ENCODE measurements at places on chromosomes 13 and 19.

- DNase-seq: no peak
Measured at GRCh38 chr19:35460608-35461007, 12.6 kb downstream of the FFAR2 start.

GRCh38 chr13:21673789-21674489 is 3.1 kb downstream of the FGF9 start:
- peak; percentile 30 for DNase-seq

DNA sequence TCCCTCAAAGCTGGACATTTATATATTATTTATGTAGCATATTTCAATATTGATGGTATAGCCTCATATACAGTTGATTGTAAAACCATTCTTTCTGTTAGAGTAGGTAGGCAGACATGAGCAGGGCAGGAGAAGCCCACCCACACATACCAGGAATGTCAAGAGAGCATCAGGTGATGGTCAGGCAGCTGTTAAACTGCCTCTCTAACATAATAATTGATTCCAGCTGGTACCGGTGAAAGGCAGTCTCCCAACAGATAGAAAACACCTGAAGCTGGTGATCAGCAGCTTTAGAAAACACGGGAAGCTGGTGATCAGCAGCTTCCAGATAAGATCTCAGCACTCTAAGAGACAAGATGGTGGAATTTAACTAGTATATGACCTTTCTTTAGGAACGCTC is 132.9 kb downstream of the SLITRK6 start:
- no peak for DNase-seq

GRCh38 chr13:112831801-112832200 is 137.2 kb upstream of the MCF2L start:
- no peak for DNase-seq

- no peak for DNase-seq
Measured at GRCh38 chr13:59266478-59267063, 897.2 kb downstream of the DIAPH3 start.

- DNase-seq: no peak
Measured at GRCh38 chr13:90740099-90740498, 607.4 kb upstream of the MIR17HG start.

DNA sequence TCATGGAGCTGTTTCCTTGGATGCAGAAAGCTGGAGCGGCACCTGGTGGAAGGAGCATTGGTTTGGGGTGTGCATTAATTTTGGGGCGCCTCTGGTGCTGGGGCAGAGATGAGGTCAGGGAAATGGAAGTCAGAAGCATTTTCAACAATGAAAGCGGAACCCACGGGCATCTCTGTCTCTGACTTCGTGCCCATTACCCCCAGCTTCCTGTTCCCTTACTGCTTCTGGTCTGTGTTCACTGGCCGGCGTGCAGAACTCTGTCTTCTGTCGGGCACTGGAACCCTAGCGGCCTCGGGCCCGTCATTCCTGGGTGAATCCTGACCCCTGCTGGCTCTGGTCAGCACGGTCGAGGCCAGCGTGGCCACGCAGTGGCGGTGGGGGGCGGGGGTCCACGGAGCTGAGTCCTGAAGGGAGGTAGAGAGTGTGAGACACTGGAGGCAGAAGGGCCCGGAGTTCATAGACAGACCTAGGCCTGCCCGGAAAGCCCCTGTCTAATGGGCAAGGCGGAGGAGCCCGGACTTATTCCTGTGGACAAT is 7.9 kb upstream of the LINGO3 start:
- no peak for DNase-seq

GRCh38 chr13:59374691-59375090 is 789.0 kb downstream of the DIAPH3 start:
- no peak for DNase-seq

- DNase-seq: no peak
Measured at GRCh38 chr13:33526718-33527117, 241.2 kb upstream of the STARD13 start.

- no peak for DNase-seq
Measured at GRCh38 chr19:843180-843835, 2.5 kb downstream of the PRTN3 start.

GRCh38 chr19:639253-640160 is at the start of gene FGF22:
TSS of gene FGF22 (plus strand) at chr19:639879. CDS start at chr19:639926, 47 bp downstream.
- DNase-seq: no peak

DNA sequence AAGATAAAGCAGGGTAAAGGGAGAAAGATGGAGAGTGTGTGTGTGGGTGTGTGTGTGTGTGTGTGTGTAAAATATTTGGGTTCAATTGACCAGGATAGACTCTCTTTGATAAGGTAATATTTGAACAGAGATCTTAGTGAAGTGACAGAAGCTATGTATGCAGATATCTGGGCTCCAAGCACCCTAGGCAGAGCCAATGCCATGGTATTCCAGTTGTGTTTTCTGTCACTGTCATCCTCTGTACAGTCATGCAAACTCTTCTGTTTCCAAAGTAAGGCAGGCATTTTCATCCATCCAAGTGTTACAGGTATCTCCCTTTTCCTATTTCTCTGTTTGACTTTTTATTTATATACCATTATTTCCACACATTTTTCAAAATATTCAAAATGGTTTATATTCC is 13.5 kb downstream of the DGKH start:
- DNase-seq: no peak

- no peak for DNase-seq
Measured at GRCh38 chr13:109700176-109700575, 86.2 kb downstream of the IRS2 start.

DNA sequence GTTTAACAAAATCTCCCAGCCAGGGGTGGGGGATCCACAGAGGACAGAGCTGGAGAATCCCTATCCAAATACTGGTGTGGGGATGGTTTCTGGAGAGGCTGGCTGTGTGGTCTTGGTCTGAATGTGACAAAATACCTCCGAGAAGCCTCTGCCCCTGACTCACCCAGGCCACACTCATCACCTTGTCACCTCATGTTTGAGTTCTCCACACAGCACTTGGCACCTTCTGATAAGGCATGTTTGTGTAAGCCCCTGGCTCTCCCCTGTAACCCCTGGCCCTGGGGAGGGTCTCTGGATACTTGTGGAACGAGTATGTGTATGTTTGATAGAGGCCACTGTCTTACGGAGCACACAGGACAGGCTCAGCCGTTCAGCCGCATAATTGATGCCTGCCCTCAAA is 14.7 kb downstream of the TECR start:
- no peak for DNase-seq

- no peak for DNase-seq
Measured at GRCh38 chr19:51301266-51301665, 10.2 kb upstream of the IGLON5 start.

GRCh38 chr19:22616659-22617058 is 17.5 kb upstream of the ZNF492 start:
- no peak for DNase-seq

GRCh38 chr19:48254529-48254970 is 1.2 kb downstream of the CARD8 start:
- no peak for DNase-seq

GRCh38 chr19:8005534-8006256 is at the start of gene ELAVL1:
TSS of gene ELAVL1 (minus strand) at chr19:8005641. CDS start at chr19:7991815, 13,826 bp downstream.
- peak; percentile 90 for DNase-seq

DNA sequence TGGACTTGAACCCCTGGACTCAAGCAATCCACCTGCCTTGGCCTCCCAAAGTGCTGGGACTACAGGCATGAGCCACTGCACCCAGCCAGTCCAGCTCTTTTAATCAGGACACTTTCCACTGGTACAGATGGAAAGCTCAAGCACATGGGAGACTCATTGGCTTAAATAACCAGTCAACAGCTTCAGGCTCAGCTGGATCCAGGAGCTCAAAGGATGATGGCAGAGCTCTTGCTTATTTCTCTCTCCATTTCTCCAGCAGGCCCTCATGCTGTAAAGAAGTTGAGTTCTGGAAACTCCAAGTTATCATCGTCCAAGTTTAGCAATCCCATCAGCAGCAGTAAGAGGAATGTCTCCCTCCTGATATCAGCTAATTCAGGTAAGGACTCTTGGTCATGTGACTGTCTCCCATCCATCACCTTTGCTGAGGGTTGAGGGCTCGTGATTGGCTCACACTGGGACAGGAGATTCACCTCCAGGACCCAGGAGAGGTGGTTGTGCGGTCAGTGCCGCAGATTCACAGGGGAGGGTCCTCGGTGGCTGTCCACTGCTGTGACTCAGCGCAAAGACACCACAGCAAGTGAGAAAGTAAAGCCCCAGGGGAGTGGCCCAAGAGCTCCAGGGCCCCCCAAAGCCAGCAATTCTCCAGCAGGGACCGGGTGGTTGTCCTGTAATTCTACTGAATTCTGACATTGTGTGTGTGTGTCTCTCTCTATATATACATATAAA is 5.1 kb downstream of the CCL25 start:
- no peak for DNase-seq

GRCh38 chr13:34815526-34815925 is 126.5 kb upstream of the NBEA start:
- no peak for DNase-seq

DNA sequence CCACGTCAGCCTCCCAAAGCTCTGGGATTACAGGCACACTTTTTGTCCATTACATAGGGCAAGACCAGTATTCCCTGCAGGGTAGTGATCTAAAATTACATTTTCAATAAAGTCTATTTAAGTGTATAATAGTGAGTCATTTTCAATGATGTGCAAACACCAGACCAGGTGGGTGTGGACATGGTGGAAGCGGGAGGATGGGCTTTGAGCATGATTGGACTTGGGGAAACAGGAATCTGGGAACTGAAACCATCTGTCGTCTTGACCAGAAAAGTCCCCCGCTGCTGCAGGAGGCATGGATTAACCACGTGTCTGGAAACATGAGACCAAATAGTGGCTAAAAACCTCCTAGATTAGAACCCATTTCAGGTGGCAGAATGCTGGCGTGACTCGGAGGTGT is 4.9 kb downstream of the FXYD3 start:
- DNase-seq: no peak

DNA sequence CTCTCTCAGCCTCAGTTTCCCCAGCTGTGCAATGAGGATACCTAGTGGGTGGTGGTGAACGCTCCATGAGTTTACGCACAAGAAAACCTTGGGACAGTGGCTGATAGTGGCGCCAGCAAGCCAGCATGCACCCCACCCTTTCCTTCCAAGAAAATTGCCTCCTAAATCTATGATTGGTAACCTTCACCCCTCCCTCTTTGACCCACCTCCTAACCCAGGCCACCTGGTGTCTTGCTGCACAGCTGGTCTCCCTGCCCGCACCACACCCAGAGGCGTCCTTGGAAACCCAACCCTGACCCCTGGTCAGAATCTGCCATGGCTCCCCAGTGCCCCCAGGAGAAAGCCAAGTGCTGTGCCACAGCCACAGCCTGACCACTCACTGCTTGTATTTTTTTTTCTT is 22.8 kb upstream of the BCL3 start:
- DNase-seq: no peak

DNA sequence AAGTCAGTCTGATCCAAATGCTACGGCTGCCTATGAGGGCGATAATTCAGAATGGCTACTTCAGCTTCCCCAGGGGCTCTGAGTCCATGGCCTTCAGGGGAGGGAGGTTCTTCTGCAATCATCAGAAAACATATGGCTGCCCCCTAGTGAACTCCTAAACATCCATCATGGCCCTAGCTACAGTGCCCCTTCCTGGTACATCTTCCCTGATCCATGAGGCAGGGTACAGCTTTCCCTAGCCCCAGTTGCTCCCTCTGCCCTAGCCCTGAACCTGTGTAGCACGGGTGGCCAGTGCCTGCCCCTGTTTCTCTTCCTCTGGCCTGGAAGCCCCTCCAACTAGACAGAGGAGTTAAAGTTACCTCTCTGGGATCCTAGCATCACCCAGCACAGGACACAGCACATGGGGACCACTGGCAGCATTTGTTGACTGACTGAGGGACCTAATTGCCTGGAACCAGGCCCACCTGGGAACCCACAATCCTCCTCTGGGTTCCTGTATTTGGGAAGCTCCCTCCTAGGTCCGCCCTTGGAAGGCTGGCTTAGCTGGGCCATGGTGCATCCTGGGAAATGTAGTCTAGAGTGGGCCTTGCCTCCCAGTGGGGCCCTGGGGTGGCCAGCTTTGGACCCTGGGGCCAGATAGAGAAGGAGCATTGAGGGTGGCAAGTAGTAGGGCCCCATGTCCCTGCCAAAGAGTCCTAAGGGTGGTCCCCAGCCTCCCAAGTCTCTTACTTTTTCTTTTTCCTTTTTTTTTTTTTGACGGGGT is 17.7 kb upstream of the SEMA6B start:
- DNase-seq: peak; percentile 54

- no peak for DNase-seq
Measured at GRCh38 chr19:30340771-30341561, 31.2 kb upstream of the ZNF536 start.

DNA sequence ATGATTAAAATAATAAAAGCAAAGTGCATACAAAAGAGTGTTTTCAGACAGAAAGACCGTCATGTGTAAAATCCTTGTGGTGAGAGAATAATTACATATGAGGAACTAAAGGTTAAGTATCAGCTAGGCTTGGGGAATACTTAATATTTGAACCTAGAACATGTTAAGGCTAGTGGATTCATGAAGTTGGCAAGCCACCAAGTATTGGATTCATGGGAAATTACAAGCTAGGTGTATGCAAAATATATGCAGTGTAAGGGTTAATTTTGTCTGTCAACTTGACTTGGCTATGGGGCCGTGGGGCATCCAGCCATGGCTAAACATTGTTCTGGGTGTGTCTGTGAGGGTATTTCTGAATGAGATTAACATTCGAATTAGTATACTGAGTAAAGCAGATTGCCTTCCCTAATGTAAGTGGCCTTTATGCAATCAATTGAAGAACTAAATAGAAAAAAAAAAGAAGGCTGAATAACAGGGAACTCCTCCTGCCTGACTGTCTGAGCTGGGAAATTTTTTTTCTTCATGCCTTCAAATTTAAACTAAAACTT is 533.5 kb upstream of the KLF12 start:
- no peak for DNase-seq

DNA sequence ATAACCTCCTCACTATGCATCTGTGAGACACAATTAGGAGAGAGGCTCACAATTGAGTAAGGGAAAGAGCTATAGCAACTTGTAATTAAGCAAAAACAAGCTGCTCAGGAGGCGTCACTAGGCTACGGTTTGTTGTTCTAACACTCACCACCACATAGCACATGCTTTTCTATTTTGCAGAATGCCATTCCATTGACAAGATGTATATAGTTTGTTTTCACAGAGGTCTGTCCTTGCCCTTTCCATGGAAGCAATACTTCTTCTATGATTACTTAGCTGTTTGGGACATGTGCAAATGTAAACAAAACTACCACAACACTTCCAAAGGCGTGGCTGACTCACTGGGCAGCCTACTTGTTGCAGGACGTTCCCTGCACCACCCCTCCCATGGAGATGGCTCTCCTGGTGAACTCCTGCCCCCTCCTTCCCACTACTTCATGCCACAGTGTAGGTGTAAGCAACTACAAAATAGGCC is 33.9 kb upstream of the FAM216B start:
- DNase-seq: peak; percentile 11

DNA sequence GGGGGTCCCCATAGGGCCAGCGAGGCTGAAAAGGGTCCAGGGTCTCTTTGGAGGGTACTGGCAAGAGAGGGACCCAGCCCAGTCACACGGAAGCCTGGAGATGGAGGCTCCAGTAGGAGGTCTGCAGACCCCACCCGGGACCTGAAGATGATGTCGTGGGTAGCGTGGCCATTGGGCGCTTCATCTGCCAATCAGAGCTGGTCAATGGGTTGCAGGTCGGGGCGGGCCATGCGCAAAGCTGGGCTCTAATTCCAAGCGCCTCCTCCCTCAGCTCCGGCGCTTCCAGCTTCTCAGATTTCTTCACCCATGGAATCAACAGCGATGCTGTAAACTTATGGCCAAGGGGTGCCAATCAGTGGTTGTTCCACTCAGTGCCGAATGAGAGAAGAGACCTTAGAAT is 10.9 kb downstream of the SIGLEC12 start:
- DNase-seq: no peak
